ENCODE measurements at places on chromosomes 5 and 9. TPM values are rescaled to one million over a fixed set of nuclear protein-coding genes. Genes with fewer than 3 reads are reported as not detected.

The KCNV2 gene
- total RNA-seq: not detected

The FOXD4 gene
- 0.18 TPM for total RNA-seq

The EPB41L4B gene
- total RNA-seq: 25.7 TPM

The SLC36A3 gene
- total RNA-seq: not detected

The ENTPD8 gene
- 0.21 TPM for total RNA-seq

The LIX1 gene
- not detected for total RNA-seq

The DMRT3 gene
- not detected for total RNA-seq

The TTC39B gene
- 19.4 TPM for total RNA-seq

The C6 gene
- total RNA-seq: 2.5 TPM

The WNK2 gene
- 10.5 TPM for total RNA-seq

The FYB1 gene
- not detected for total RNA-seq

All from HepG2 (cell line).